HTR-8/SVneo (cell line): ENCODE measurements at places on chromosomes 5 and 9.
A peak's percentile ranks its signal among the peaks of the same experiment; 100 is the strongest.

DNA sequence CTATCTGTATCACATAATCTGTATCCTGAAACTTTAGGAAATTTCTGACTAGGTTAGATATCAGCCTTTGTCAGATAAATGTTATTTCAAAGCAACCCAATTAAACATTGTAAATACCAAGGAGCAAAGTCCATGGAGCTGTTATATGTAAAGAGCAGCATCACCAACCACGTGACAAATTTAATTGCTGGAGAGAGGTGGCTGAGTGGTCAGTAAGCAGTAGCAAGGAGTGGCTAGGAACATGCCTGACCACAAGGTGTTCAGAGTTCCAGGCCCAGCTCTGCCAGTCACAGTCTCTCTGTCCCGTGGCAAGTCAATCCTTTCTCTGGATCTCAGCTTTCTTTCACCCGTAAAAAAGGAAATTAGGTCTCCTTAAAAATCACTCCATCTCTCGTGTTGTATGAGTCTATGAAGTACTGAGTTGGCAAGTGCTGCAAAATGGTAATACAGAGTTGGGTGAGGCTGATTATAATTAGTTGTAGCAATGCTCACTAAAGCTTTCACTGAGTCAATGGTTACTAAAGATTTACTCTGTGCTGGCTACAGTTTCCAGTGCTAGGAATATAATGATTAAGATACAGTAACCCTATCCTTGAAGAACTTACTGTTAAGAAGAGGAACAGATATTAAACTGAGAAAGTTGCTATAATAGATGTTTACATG, 166.1 kb downstream of the GNAQ start:
- no peak for DNase-seq

GRCh38 chr5:51821697-51822096, 438.4 kb downstream of the ISL1 start:
- DNase-seq = no peak

DNA sequence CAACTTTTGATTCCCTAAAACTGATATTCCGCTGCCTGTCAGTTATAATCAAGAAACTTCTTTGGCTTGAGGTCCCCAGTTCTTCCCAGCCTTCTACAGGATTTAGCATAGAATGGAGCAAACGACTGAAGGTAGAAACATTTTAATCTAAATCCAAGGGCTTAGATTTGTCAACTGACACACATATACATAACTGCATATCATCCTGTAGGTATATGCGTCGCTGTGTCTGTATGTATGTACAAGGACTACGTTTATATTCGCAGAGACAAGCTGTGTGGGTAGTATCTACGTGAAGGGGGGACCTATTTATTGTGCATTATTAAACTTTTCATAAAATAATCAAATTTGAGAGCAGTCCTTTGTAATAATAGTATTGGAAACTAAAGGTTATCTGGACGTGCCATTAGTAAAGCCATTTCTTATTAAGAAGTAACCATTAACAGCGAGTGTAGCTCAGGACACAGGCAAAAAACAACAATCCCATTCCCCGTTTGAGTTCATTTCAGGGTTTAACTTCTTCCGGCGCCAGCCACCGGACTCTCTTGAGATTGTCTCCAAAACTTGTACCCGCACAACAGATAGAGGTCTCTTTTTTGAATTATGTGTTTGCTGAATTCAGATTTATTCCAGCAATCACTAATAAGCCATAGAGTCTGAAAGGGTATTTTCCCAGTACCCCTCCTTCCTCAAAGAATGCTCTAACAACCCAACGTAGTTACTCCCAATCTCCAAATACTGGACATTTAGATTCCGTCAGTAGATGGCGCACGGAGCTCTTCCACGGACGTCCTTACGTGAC, 2.1 kb upstream of the MLLT3 start:
- DNase-seq = peak; percentile 21

GRCh38 chr5:149324641-149325040, 20.7 kb upstream of the GRPEL2 start:
- DNase-seq = no peak

DNA sequence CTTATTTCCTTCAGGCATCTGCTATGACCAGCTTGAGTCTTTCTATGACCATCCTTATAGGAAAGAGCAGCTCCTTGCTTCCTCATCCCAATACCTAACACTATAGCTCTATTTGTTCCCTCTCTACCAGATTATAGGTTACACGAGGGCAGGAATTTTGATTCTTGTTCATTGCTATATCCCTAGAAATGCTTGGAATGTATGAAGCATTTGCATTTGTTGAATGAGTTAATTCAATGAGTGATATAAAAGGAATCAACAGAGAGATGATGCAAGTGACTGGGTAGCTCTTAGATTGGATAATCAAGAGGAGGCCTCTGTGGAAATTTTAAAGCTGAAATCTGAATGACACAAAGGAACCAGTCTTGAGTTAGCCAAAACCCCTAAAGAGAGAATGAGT, 13.9 kb downstream of the ZCCHC9 start:
- no peak for DNase-seq

GRCh38 chr5:181235689-181236366, 7.9 kb downstream of the RACK1 start:
- DNase-seq = no peak

- DNase-seq = no peak
These were observed 141.1 kb upstream of the SMIM23 start for GRCh38 chr5:171644536-171644935.

DNA sequence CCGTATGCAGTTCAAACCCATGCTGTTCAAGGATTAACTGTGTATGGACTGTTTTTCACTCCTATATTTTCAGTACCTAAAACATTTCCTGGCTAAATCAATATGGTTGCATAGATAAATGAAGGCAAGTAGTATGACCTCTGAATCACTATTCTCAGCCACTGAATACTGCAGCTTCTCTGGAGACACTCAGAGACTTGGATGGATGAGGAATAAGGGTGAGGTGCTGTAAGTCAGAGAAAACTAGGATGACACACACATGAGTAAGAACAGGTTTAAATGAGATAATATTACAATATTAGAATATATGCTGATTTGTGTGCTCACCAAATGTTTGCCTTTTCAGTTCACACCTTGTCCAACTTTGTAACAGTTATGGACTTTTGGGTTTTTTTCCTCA, 26.0 kb upstream of the ANXA1 start:
- no peak for DNase-seq

- no peak for DNase-seq
These were observed 746.1 kb upstream of the MEF2C start for GRCh38 chr5:89628876-89629635.

GRCh38 chr9:114226246-114227055, 71.1 kb downstream of the COL27A1 start:
- no peak for DNase-seq

DNA sequence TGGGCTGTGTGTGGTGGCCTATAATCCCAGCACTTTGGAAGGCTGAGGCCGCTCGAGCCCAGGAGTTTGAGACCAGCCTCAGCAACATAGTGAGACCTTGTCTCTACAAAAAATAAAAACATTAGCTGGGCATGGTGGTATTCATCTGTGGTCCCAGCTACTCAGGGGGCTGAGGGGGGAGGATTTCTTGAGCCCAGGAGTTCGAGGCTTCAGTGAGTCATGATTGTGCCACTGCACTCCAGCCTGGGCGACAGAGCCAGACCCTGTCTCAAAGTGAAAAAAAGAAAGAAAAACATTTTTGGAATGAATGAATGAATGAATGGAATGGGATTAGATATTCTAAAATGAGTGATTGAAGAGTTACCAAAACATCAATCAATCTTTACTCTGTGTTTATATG, 85.8 kb downstream of the FGF1 start:
- DNase-seq = no peak

- DNase-seq = no peak
These were observed 4.7 kb downstream of the GOLGA2 start for GRCh38 chr9:128271112-128271511.

- DNase-seq = no peak
These were observed 190.1 kb upstream of the ZNF608 start for GRCh38 chr5:124936626-124936933.

DNA sequence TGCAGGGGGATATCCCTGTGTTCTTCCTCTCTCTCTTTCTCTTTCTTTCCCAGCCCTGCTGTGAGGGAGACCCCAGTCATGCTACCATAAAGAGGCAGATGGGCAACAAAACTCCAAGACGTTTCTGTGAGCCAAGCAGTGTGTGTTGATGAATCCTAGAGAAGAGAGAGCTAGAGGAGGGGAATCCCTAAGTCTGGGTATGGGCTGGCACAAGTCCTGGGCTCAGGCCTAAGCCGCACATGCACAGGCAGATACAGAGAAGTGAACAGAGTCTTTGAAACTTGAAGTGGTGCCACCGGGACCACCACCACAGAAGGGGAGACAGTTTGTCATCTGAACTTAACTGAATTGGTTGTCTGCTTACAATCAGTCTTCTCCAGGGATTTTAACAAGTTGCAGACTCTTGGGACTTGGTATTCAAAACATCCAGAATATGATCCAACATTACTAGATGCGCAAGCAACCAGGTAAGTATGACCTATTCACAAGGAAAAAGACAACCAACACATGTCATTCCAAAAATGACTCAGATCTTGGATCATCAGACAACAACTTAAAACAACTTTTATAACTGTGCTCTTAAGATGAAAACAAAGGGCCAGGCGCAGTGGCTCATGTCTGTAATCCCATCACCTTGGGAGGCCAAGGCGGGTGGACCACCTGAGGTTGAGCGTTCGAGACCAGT, 10.4 kb upstream of the FAM120A start:
- no peak for DNase-seq

- DNase-seq = no peak
These were observed 1.6 kb downstream of the WNK2 start for GRCh38 chr9:93185266-93186214.

DNA sequence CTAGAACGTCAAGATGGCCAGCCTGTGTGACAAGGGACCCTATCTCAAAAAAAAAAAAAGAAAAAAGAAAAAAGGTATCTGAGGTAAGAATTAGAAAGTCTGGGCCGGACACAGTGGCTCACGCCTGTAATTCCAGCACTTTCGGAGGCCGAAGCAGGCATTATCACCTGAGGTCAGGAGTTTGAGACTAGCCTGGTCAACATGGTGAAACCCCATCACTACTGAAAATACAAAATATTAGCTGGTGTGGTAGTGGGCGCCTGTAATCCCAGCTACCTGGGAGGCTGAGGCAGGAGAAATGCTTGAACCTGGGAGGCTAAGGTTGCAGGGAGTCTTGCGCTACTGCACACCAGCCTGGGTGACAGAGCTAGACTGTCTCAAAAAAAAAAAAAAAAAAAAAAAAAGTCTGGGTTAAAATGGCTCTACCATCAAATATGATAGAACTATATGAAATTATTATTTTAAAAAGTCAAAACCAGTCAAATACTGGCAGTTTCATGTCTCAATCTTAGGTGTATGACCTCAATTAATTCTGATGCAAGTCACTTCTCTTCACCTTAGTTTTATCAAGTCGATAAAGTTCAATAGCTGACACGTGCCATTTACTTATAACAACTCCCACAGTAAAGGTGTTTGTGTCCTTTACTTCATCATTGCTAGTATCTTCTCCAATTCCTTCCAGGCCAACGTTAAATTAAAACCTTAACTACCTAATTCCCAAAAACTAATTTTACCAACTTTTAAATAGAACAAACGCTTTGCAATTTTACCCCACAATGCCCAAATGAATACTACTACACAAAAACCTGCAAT, 1.1 kb downstream of the RPS23 start:
- DNase-seq = no peak

- no peak for DNase-seq
These were observed 13.4 kb upstream of the OR13C8 start for GRCh38 chr9:104555521-104555920.

GRCh38 chr5:149831492-149831891, 101.4 kb downstream of the PPARGC1B start:
- no peak for DNase-seq

GRCh38 chr5:140966293-140967225, at the start of gene PCDHAC2:
Gene PCDHAC2, plus strand, starts transcription at chr5:140966476. Its CDS starts 291 bp downstream, at chr5:140966767.
- peak; percentile 47 for DNase-seq

DNA sequence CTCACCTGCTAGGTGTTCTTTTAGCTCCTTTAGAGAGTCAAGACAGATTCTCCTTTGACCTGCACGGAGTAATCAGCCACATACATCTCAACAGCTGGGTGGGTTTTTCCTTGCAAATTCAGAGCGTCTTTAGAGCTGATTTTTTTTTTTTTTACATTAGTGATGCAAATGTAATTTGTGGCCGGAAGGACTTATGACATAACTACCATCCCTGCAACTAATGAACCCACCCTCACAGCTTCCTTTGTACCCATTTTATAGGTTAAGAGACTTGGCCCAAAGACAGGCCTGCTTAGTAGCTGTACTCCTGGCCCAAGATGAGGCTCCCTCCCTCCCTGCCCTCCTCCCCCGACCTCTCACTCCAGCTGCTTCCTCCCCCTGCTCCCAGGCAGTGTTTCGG, 69.9 kb upstream of the NIPAL4 start:
- DNase-seq = no peak

DNA sequence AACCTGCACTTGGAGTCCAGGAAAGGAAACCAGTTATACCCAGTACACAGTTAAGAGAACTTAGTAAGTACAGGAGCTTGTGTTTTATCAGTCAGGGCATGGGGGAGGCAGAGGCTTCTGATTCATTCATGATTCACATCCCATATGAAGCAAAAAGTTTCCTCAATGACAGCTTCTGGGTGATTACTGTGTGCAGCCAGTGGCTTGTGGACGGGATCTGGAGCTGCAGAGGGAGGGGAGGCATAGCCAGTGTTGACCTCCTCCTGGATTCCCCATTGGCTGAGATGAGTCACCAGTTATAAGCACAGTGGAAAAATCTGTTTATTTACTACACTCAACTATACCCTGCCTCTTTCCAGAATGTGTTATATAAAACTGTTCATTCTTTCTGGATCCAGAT, 17.7 kb downstream of the IL31RA start:
- DNase-seq = peak; percentile 72

- no peak for DNase-seq
These were observed 20.8 kb downstream of the PHF2 start for GRCh38 chr9:93597142-93597706.

- DNase-seq = no peak
These were observed 211.7 kb downstream of the ENC1 start for GRCh38 chr5:74428876-74429275.

DNA sequence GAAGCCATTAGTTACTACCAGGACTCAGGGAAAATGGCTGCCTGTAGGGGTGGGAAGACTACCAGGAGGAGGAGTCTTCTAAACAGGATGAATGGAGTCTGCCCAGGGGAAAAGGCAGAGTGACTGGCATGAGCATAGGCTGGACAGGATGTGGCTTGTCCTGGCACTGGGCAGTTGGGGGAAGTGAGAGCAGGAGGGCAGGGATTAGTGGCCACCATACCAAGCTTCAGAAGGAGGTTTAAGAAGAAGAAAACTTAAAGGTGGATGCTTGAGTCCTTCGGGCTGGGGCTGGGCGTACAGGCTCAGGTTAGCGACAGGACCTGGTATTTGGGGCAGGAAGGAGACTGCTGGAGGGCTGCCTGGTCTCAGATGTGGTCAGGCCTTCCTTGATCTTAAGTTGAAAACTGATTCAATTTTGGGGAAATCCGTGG, 5.0 kb upstream of the NSD1 start:
- no peak for DNase-seq

DNA sequence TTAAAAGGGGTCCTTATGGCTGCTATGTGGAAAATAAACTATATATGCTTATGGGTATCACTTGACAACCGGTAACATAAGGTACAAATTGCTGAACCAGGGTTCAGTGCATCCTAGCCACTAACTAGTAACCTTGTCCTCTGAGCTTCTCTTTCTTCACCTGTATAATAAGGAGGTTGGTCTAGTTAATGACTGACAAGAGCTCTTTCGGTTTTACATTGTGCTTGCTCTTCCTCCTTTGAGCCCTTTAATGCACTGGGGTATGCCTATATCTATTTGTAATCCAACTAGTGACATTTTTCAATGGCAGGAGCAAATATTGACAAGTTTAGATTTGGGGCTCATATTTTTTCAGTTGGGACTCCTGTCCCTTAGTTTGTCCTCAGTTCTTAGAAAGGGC, 66.1 kb downstream of the NPR3 start:
- no peak for DNase-seq
